HCEC 1CT (cell line): ENCODE measurements at places on chromosomes 5 and 9.

DNA sequence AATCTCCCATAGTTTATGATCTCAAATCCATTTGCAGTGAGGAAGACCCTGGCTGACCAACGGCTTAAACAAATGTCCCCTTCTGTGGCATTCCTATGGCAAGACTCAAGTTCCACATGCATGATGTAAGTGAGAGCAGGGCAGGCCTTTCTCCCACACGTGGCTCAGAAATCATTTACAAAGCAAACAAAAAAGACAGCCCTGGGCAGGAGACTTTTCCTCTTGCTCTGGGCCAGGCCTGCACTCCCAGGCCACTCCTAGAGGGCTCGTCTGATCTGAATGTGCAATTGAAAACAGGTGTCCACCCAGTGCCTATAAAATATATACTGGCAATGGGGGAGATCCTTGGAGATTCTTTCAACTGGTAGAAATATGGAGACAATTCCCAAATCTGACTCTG, 123.1 kb downstream of the DMRT2 start:
- DNase-seq: no peak

DNA sequence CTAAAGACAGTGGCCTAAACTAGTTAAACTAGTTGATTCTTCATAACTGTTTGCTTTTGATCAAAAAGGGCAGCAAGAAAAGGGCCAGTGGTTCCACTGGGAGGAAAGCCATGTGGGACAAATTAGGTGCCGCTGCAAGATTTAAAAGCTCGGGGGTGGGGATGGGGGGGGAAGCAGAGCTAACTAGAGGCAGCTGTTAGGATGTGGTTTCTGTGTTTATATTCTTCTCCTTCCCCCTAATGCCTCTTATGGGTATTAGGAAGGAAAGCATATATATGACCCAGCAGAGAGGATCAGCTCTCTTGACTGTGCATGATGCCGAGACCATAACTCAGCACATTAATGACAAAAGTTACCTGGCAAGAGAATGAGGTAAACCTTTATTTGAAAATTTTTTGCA, 65.7 kb downstream of the EFNA5 start:
- DNase-seq: peak; percentile 11

- no peak for DNase-seq
Observed at GRCh38 chr5:95808013-95808685, 14.4 kb downstream of the GLRX start.

- no peak for DNase-seq
Observed at GRCh38 chr9:94498801-94499453, 56.0 kb upstream of the PCAT7 start.

GRCh38 chr5:3954633-3955032, 359.0 kb downstream of the IRX1 start:
- DNase-seq: no peak

- DNase-seq: no peak
Observed at GRCh38 chr5:176822041-176822792, 11.9 kb downstream of the UNC5A start.

DNA sequence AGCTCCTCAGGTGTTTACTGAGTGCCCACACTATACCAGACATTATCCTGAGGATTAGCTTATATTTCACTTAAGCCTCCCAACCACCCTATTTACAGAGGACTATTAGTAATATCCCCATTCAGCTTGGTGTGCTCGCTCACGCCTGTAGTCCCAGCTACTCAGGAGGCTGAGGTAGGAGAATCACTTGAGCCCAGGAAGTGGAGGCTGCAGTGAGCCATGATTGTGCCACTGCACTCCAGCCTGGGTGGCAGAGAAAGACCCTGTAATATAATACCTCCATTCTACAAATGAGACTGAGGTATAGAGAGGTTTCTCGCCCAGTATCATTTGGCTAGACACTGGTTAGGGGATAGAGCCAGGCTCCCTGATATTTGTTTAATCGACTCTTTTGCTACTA, 18.0 kb upstream of the MATR3 start:
- DNase-seq: no peak

- peak; percentile 61 for DNase-seq
Observed at GRCh38 chr9:21559402-21560280, 77.5 kb upstream of the IFNE start.

- no peak for DNase-seq
Observed at GRCh38 chr5:3181671-3182070, 414.0 kb upstream of the IRX1 start.

- no peak for DNase-seq
Observed at GRCh38 chr5:14672082-14672481, 7.6 kb downstream of the OTULIN start.

DNA sequence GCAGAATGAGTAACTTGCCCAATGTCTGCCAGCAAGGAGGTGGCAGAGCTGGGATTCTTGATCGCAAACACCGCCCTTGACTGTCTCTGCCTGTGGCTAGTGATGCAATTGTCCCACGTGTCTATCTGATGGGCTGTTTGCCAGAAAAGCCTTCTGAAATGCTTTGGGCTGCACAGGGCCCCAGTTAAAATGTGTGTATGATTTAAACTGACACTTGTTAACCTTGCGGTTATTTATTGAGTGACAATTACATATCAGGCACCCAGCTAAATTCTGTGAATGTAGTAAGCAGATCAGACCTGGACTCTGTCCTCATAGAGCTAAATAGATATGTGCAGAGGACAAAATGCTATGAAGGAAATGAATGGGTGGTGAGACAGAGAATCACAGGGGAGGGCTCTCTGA, 11.6 kb upstream of the IL12B start:
- DNase-seq: peak; percentile 27

DNA sequence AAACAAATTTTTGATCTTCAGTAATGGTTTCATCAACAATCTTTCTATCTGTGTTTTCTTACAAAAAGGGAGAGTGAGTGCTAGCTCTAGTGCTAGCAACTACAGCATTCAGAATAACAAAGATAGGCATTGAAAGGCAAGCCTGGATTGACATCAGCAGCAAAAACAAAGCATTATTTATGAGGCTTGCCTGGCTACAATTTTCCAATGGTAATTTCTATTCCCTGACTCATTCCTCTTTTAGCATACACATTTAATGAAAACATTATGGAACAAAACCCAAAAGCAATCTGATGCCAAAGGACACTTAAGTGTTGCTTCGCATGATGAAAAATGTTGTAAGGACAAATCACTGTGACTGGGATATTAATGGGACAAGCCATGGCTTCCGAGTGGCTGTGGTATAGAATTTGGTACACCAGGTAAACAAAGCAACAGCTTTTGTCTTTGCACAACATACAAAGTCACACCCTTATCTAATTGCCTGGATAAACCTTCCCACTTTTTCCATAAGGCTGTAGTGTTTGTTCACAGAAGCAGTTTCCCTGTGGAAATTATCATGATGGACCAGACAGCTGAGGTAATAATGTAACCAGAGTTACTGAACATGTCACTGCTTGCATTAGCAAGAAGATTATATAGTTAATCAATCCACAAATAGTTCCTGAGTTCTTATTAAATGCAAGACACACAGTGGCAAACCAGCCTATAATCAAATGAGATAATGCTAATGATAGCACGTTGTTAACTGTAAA, 179.8 kb upstream of the EDIL3 start:
- no peak for DNase-seq

- DNase-seq: peak; percentile 28
Observed at GRCh38 chr5:107476783-107477182, 194.0 kb downstream of the EFNA5 start.

DNA sequence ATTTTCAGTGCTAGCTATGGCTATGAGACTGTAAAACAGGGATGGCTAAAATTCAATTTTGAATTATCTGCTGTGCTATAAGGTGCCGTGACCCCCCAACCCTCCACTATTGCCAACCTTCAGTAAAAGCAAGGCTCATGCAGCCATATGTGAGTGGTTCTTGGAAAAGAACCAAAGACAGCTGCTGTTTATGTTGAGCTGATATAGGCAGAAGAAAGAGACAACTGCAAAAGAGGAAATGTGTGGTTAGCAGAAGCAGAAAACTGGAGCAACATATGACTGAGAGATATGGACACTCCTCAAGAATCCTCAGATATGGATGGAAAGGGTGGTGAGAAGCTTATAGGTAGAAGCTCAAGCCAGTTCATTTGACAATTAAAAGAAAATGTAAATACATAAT, 200.3 kb downstream of the TLE1 start:
- DNase-seq: no peak

DNA sequence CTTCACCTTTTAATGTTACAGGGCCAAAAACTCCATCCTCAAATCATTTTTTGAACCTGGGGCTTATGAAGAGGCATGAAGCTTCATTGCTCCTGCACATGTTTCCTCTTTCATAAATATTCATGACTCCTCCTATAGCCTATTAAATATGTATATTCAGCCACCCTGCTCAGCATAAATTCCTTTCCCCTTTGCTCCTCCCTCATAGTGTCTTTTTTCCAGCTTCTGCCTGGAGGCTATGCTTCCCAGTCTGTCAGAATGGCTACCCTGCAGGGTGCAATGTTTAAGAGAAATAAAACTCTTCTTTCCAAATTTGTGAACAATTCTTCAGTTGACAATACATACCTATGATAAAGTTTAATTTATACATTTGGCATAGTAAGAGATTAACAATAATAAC, 1082.9 kb upstream of the CDH18 start:
- no peak for DNase-seq

GRCh38 chr5:149170299-149170698, 29.0 kb downstream of the ABLIM3 start:
- DNase-seq: no peak

- peak; percentile 31 for DNase-seq
Observed at GRCh38 chr9:129489838-129490582, 130.9 kb downstream of the C9orf50 start.

DNA sequence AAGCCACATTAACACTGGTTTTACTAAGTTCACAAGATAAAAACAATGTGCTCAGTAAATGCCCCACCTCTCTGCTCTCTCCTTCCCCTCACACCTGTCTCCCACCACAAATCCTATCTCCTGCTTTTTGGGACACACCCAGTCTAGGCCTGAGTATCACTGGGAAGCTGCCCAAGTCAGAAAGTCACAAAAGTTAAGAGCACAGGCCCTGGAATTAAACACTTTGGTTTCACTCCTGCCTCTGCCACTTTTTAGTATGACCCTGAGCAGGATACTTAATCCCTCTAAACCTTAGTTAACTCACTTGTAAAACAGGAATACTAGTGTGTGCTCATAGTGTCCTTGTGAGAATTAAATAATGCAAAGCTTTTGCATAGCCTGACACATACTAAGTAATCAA, 11.3 kb downstream of the C5 start:
- DNase-seq: no peak

DNA sequence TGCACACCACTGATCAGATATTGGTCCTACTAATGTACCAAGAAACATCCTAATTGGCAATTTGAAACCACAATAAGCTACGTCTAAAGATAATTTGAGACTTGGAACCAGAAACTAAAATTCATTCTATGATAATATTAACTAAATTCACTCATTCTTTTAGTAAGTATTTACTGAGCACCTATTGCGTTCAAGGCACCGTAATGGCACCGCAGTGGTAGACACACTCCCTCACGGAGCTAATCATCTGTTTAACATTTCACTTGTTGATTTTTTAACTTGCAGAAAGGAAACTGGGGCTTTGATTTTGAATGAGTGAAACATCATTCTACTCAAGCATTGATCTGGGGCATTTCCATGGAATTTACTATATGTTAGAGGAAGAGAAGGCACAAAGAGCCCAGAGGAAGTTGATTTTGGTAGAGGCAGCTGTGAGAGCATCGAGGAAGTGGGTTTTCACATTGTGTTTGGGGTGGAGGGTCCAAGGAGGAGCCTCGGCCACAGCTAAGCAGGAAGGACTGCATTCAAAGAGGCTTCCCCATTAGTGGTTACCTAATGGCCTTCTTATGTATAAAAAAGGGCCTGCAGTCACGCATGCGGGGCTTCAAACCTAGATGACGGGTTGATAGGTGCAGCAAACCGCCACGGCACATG, 7.1 kb downstream of the RAPGEF1 start:
- DNase-seq: no peak

DNA sequence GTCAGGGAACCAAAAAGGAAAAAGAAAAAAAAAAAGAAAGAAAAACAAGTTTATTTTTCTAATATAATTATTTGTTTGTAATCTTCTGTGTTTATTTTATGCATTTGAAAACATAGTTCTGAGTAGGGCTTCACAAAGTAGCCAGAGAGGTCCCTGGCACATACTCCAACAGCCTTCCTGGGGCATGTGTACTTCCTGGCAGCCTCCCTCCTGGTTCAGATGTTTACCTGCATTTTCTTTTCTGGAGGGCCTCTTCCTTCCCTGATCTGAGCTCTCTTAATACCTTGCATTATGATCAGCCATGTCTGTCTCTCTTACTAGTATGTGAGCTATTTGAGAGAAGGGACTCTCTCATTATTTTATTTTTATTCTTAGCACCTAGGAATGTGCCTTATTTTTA, 361.8 kb downstream of the KDM4C start:
- no peak for DNase-seq

GRCh38 chr9:86827893-86828292, 119.4 kb downstream of the GAS1 start:
- DNase-seq: no peak

GRCh38 chr9:126854734-126855133, 5.7 kb upstream of the ZBTB34 start:
- no peak for DNase-seq

DNA sequence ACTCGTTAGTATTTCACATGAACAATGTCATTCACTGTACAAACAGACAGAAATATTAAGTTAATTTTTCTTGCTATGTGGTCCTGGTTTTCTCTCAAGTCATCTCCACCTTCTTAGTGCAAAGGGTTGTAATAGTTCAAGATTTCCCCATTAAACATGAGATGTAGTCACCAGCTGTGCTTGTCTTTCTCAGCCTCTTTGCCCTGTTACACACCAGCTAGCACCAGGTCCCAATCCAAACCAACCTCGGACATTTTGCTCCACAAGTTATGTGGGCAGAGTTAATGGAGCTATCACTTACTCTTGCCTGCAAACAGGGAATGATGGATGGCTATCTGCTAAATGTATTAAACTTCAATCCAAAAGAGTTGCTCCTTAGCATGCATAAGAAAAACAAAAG, 328.1 kb downstream of the TLE1 start:
- no peak for DNase-seq

DNA sequence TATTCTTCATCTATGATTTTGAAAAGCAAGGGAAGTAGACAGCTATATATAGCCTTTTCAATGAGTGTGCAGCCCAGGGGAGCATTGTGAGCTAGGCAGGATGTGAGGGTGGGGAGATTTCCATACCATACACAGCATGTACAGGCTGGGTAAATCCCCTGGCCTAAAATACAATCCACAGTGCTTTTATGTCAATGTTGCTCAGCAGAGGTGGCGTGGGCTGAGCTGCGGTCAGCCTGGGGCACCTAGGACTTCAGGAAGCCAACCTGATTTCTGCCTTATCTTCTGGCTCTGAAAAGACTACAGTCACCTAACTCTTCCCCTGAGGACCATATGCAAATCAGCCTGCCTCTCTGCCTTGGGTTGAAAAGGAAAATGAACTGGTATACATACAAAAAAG, 6.3 kb upstream of the GARIN3 start:
- DNase-seq: no peak

DNA sequence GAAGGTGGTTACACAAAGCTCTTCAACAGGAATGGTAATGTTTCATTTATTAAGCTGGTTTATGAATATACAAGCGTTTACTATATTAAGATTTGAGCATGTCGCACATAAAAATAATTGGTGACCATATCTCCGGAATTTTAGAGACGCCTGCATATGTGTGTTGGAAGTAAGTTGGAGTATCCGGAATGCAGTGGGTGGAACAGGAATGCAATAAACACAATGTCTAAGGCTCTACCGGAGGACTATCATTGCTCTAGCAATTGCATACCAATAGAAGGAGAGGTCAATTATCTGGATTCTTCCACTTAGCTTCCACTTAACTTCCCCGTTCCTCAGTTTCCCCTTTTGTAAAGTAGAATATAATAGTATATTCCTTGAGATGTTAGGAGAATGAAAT, 1.1 kb upstream of the CEP78 start:
- DNase-seq: peak; percentile 26

GRCh38 chr5:31733371-31733770, 94.4 kb downstream of the PDZD2 start:
- no peak for DNase-seq
